ENCODE measurements at places on chromosomes 5 and 9.

DNA sequence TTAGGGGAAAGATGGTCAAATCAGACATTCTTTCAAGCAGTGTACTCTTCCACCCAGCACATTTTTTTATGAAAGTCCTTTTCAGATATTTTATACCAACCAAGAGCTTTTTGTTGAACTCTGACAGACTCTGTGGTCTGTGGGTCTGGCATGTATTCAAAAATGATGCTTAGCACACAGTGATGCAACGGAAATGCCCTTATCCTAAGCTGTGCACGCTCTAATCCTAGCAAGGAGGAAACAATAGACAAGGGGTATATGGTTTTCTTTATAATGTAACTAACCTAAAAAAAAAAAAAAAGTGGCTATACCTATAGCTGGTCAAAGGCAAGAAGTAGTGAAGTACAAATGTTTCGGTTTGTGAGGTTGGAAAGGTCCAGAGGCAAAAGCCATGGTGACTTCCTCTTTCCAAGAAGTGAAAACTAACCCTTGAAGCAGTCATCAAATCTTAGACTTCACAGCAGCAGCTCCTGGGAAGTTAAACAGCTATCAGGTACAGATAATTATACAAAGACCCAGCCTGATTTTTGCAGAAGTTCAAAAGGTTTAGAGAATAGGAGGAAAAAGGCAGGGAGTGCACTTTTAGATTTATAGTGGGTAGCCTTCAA, 82.5 kb downstream of the SEMA6A start:
- no peak for DNase-seq

GRCh38 chr9:33306037-33306436, 15.7 kb downstream of the NFX1 start:
- peak; percentile 32 for DNase-seq

DNA sequence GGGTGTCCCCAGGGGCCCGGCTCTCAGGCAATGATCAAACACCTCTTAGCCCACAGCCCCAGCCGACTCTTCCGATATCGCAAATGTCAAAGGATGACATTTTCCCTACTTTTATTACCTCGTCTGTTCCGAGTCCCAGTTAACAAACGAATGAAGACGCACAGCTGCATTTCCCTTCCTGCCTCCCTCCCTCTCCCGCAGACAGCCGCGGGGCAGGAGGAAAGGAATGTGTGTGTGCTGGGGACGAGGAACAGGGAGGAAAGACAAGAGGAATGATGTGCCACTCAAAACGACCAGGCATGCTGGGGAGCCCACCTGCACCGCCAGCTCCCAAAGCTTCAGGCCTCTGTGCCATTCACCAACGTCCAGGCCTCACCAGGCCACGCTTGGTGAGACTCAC, 125.9 kb upstream of the SARDH start:
- DNase-seq: no peak

DNA sequence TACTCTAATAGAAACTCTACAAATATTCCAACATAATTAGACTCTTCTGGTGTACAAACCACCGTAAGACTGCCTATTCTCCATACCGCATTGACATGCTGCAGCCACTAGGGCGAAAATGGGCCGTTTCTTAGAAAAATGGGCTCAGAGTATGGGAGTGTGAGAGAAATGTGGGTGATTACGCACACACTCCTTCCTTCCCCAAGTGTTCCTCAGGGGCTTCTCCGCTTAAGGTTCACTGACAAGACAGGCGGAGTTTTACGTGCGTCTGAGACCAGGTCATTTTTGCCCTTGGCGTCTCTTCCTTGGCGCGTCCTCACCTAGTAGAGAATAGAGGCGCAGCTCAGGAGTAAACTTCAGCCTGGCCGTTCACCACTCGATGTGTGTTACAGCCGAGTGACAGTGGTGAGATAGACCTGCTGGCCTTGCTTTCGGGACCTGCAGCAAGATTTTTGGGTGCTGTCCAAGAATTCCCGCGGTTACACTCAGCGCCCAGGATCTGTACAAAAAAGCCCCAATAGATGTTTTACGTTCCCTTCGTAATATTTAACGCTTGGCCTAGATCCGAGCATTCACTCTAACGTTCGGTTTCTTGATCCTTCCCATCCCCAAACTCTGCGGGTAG, 1.8 kb upstream of the NTRK2 start:
- DNase-seq: peak; percentile 12

- DNase-seq: no peak
Measured at GRCh38 chr9:94479757-94480156, 75.1 kb upstream of the PCAT7 start.

DNA sequence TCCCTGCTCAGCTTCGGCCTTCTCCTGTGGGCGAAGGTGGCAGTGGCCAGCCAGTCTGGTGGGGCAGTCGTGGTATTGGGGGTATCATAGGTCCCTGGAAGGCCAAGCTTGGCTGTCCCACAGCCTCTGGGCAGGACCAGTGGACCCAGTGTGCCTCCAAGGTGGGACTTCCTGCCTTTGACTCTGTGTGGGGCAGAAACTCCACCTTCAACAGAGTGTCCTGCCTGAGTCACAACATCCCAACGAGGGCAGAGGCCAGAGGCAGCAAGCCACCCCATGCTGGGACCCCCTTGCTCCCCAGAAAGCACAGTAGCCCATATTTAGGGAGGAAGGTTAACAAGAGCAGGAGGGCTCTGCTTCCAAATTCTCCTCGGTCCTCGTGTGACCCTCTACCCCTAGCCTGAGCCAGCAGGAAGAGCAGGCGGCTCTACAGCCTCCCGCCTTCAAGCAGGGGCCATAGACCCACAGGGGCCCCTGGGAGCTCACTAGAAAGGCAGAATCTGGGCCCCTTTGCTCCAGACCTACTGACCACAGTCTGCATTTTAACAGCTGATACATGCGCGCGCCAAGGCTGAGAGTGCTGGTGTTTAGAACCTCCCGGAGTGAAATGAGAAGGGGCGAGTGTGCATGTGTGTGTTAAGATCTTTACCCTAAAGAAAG, 51.6 kb upstream of the FUBP3 start:
- no peak for DNase-seq

DNA sequence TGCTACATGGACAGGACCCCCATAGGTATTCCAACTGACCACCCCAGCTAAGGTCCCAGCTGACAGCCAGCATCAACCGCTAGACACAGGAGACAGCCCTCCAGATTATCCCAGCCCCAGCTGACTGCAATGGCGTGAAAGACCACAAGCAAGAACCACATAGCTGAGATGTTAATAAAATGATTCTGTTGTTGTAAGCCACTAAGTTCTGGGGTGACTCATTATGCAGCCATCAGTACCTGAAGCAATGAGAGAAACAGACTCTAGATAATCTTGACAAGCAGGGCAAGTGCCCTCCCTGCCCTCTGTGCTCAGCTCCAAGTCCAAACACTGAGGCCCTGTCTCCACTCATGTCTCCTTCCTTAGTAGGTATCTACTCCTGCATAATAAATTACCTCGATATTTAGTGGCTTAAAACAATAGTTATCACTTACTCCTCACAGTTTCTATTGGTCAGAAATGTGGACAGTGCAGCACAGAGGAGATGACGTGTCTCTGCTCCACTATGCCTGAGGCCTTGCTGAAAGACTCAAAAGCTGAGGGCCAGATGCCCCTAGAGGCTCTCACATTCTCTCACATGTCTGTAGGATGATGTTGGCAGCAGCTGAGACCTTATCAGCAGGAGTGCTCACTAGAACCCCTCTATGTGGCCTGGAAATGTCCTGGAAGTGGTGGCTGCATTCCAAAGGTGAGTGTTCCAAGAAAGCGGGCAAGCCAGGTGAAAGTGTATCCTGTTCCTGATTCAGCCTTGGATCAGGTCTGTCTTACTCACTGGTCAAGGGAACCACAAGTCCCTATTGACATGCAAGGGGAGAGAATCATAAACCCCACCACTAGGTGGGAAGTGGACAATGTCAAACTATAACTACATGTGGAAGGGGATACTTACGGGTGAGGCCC, 2.5 kb downstream of the MGAT1 start:
- DNase-seq: no peak
